ENCODE measurements at places on chromosomes 7 and 10.
A peak's percentile ranks its signal among the peaks of the same experiment; 100 is the strongest.

DNA sequence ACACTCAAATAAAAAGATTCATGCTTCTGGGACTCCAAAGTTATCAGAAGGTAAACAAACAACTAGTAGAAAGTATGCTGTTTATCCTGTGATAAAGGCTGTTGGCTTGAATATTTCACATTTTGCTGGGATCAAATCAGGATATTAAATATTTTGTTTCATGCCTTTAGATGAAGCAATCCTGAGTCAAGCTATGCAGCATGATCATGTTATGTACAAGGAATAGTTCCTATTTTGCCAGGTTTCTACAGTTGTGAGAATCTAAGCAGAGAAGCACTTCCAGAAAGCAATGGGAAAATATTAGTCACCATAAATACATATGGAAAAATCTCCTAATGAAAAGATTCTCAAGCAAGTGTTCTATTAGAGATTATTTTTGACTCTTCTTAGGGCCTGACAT, 262.8 kb upstream of the PCDH15 start:
- DNase-seq: no peak

DNA sequence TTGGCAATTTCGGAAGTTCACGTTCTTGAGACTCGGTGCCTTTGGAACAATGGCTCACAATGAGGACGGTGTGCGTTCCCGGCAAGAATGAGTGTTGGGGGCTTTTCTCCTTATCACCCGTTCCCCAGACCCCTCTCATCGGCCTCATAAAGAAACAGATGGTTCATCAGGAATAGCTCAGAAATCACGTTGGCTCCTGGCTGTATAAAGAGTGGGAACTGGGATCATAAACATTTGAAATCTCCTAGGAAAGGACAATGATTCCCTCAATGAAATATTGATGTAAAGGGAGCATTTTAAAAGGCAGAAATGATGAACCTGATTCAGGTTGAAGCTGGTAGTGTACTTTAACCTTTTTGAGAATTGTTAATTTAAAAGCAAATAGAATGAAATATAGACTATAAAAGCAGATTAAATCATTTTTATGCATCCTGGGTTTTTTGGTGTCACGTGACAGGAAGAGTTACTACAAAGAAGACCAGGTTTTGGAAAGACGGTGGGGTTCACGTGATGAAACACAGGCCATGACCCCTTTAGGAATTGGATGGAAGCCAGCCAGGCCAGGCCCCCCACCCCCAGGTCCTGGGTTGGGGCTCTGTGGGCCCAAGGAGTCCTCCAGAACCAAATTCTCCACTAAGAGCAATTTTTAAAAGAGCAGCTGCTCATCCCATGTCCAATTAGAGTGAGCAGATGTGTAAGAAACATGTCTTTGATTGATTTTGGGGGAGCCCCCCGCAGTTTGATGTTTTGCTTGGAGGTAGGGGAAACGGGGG, 63.0 kb downstream of the CUX1 start:
- no peak for DNase-seq

DNA sequence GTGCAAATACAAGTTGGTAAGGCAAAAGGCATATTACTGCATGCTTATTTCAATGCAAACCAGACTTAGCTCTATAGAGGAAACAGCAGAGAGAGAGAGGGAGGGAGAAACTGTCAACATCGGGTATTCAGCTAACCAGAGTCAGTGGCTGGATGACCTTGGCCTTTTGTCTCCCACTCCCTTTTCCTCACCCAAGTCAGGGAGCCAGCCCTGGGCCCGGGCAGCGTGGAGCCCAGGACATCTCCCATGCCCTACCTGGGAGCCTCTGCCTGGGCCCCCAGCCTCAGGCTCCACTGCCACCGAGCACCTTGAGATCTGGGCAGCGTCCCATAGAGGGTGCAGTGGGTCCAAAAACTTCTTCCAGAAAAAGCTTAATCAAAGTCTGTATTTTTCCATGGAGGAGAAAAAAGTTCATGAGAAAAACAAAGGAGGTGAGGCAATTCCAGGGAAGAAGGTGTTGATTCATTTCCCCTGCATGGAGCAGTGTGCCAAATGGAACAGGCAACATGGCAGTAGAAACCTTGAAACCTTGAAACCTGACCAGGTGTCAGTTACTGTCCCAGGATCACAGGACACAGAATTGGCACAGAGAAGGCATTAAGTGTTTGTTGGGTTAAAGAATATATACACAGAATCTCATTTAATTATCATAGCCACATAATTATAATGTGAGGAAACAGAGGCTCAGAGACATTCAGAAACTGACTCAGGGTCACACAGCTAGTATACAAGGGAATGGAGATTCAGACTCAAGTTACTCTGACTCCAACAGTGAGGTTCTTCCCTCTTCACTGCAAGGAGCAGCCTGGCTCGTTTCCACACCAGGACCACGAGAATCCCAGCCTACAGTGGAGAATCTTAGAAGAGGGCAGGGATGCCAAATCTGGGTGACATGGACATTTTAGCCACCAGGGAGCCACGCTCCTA, 5.8 kb upstream of the NCOA4 start:
- DNase-seq: peak; percentile 61

DNA sequence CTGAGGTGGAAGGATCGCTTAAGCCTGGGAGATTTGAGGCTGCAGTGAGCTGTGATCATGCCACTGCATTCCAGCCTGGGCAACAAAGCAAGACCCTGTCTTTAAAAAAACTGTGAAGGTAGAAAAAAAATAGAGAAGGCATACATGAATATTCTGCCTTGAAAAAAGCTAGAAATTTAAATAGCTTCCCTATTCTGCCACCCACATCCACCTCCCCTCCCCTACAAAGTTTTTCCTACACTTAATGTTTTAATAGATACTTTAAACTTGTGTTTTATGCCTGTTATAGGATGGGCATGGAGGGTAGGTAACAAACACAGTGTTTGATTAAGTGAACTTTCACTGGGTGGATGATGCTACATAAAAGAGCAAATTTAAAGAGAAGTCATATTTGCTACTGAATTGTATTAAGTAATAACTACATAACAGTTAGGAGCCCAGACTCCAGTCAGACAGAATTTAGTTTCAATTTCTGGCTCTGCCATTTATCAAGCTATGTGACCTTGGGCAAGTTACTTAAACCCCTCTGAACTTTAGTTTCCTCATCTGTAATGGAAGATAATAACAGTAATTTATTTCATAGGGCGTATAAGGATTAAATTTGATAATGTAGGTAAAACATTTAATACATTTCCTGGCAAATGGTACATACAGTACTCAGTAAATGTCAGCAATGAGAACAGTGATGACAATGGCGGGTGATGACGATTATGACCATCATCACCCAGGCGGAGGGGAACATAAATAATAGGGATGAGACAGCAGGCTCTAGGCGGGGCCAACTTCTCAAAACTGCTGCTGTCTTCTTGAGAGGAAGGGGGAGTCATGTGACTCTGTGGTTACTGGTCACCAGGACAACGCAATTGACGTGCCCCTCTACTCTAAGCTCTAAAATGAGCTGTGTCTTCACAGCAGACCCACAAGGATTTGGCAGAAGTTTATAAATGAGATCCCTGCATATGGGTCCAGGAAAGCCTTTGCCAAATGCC, 15.8 kb downstream of the DNMBP start:
- DNase-seq: peak; percentile 97

DNA sequence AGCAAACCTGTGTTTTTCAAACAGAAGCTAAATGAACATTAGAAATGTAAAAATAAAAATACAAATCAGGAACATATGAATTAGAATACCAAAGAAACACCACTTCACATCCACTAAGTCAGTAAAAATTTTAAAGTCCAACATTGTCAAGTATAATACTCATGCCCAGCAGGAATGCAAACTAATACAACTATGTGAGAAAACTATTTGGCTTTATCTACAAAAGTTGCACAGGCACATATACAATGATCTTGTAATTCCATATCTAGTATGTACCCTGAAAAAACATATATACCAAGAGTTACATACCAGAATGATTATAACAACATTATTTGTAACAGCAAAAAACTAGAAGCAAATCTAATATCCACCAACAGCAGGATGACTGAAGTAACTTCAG, 91.1 kb downstream of the RNF32 start:
- no peak for DNase-seq

DNA sequence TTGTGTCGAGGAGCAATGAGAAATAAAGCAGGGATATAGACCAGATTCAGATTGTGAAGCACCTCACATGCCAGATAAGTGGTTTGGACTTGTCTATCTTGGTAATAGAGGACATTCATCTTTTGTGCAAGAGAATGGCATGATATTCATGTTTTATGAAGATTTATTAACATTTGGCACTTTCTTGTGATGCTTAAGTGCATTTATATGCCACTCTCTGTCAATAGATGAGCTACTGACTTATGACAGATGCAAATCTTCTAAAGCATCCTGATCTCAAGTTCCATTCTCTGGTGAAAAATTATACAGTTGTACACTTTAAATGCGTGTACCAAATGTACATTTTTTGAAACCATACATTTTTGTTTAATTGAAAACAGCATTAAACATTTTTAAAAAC, 415.3 kb downstream of the SORCS3 start:
- no peak for DNase-seq

GRCh38 chr10:61248013-61248412, 205.2 kb downstream of the TMEM26 start:
- no peak for DNase-seq

- DNase-seq: no peak
Measured at GRCh38 chr10:97525086-97525485, 26.4 kb downstream of the UBTD1 start.

All from HT1080 (cell line).